Effector memory CD4-positive, alpha-beta T cell (primary cell): ENCODE measurements at places on chromosomes 5 and 9.

GRCh38 chr9:113428062-113428615, 17.6 kb downstream of the C9orf43 start:
- no peak for DNase-seq

GRCh38 chr5:10286162-10286861, 21.4 kb downstream of the CMBL start:
- DNase-seq = no peak

DNA sequence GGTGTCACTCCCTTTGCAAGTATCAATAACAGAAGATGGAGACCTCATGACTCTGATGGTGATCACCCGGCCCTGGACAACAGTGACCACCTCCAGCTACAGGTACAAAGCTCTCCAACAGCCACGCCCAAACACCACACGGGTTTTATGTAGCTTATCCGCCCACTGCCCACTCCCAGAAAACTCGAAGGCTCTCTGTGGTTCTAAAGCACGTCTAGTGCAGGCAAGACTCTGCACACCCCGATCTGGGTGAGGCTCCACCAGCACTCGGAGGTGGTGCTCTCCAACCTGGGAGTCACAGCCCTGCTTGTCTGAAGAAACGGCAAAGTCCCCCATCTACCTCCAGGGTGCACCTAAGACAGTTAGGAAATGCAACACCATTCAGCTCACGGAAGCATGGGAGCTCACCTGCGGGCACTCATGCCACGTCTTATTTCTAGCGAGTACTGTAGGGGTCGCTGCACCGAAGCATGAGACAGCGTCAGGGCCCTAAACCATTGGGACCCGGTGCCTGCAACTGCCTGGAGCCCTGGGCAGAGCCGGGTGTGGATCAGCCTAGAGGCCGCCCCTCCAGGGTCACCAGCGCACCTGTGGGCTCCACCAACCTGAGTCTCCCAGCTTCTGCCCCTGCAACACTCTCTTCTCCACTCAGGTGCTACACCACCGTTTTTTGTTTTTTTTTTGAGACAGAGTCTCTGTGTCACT, 58.1 kb upstream of the ZNF354A start:
- DNase-seq = no peak

DNA sequence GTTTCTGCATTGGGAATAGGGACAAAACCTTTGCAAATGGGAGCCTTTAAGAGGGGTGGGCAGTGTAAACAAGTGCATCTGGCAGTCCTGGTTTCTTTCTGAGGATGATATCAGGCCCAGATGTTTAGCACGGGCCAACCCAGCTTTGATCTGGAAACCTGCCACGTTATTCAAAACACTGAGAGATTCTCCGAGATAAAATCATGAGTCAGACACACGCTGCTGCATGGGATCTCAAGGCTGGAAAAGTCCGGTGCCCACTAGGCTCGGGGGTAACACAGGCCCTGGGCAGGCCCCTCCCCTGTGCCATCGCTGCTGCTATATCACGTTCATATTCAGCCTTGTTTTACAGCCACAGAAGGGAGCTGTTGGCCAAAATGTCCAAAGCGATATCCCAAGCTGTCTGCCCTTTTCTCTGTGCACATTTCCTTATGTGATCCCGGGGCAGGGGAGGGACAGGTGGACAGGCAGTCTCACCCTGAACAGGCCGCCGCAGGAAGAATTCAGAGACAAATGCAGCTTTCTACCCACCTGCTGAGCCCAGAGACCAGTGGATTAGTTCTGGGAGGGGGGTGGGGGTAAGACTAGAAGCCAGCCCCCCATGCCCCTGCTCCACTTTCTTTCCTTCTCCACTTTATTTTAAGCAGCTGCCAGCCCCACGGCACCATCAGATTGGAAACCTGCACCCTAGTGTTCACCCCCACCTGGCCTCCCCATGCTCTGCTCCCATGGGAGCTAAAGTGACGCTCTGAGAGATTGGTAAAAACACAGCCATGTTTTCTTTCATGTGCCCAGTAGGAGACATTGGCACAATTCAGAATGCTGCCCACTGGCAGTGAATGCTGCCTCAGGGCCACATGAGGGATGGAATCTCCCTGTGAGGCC, 63.1 kb downstream of the TMOD1 start:
- DNase-seq = no peak

DNA sequence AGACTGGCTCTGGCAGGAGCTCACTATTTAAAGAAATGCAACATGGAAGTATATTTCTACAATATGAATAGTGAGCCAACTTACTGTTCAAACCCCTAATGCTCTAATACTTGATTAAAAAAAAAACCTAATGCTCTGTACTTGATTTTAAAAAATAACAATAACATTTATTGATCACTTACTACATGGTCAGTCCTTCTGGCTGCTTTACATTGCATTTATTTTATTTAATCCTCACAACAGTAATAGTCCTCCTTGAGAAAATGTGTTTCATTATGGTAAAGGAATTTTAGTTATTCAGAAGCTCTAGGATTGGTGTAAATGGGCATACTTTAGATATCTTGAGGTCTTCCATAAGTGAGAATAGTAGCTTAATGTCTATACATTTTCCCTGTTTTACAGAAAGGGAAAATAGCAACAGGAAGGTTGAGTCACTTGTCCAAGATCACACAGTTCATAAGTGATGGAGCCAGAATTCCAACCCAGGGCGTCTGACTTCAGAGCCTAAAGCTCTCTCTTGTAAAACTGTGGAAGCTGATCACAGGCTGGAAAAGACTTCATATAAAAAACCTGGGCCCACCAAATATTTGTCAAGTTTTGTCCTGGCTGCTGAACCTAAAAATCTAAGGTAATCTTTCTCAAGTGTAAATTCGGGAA, 1.0 kb downstream of the STARD4 start:
- no peak for DNase-seq

DNA sequence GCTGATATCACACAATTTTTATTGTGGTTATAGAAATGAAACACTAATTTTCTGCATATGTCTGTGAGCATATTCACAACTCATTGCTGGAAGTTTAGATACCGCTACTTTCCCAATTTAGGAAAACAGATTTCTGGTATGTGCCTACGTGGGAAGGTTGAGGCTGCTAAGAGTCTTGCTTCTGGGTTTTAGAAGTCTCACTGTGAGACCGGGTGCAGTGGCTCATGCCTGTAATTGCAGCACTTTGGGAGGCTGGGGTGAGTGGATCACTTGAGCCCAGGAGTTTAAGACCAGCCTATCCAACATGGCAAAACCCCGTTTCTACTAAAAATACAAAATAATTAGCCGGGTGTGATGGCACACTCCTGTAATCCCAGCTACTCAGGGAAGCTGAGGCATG, 39.6 kb downstream of the UBAP1 start:
- DNase-seq = no peak

DNA sequence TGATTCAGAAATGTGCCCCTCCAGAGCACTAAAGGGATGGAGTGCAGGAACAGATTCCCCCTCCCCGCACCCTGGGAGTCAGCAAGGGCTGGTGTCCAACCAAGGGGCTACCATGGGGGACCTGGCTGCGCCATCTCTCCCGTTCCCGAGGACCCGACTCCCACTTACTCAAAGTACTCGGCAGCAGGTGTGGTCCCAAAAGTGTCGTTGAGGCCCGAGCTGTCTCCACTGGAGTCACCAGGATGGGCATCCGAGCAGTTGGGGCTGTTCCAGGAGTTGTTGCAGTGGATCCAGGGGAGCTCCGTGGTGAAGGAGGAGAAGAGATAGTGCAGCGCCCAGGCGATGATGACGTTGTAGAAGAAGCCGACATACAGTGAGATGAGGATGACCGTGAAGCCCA, 12.9 kb downstream of the SLC6A3 start:
- no peak for DNase-seq

GRCh38 chr5:995318-995717, 13.3 kb upstream of the NKD2 start:
- DNase-seq = no peak

DNA sequence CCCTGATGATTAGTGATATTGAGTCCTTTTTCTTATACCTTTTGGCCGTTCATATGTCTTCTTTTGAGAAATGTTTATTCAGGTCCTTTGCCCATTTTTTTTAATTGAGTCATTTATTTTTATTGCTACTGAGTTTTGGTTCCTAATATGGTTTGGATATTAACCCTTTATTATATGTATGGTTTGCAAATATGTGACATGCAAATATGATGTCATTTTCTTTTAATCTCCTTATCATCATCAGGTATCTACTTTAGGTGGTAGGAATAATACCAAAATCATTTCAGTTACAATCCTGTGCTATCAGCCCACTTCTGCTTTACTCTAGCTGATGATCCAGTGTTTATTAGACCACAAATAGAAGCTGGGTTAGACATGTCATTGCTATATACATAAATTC, 102.3 kb upstream of the TRPC7 start:
- DNase-seq = no peak

DNA sequence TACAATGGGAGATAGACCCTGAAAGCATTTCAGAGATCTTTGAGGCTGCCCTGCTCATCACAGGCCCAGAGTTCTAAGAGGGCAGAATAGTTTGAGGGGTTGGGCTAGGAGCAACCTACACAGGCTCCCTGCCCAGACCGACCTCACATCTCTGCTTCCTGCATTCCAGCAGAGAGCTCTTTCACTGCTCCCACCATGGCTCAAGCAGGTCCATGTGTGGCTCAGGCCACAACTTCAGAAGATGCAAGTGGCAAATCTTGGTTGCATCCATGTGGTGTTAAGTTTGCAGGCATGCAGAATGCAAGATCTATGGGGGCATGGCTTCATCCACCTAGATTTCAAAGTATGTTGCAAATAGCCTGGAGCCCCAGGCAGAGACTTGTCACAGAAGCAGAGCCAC, 39.0 kb downstream of the GDA start:
- DNase-seq = no peak

GRCh38 chr5:33049842-33050241, 338.7 kb downstream of the NPR3 start:
- DNase-seq = no peak

- no peak for DNase-seq
Observed at GRCh38 chr5:60803712-60804111, 40.4 kb downstream of the ELOVL7 start.

DNA sequence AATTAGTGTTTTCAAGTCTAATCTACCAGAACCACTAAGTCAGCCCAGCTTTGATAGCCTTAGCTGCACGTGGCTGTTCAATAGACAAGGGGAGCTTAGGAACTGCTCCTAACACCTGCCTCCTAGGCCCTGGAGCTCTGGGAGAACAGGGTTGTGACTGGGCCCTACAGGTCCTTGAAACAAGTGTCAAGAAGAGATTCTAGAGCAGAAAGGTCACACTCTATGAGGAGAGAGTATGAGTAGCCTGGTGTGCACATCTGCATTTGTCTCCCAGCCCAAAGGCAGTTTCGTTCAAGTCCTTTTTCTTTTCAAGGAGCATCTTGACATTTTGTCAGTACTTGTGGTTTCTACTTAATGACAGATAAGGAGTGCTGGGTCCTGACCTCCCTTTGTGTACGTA, 206.1 kb downstream of the PRELID2 start:
- no peak for DNase-seq

DNA sequence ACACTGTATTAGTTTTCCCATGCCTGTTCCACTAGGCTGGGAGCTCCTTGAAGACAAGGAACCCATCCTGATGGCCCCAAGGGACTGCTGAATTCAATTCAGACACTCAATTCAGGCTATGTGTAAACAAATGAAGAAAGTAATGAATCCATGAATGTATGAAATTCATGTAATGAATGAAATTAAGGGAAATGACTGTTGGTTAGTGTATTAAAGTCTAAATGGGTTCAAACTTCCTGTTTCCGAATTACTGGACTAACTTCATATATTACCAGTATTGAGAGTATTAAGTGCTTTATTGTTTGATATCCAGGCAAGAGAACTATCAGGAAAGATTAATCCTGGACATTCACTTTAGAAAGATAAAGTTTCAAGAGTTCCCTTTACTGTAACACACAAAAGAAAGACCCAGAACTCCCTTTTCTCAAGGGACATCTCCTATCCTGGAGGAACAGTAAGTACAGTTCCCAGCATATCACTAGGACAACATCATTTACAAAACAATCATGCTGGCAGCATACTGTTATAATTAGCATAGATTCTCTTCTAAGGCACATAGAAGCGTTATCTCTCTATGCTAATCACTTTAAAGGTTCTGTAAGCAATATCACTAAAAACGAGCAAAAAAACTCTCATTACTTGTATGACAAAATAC, 28.5 kb upstream of the IFNK start:
- no peak for DNase-seq

DNA sequence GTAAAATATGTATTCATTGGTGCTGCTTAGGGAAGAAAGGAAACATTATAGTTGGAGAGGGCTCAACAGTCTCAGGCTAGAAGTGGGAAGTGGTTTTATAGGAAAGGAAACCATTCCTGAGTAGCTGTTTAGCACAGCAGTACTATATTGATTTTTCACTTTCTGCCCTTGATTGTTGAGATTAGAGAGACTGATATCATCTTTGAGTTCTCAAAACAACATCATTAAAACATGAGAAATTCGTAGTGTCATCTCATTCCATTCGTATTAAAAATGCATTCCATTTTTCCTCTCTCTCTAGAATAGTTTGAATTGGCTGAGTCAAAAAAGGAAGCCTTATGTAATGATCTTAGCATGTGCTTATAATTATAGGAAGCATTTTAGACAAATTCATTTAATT, 14.1 kb downstream of the POLR3G start:
- no peak for DNase-seq

- no peak for DNase-seq
Observed at GRCh38 chr5:82570-82969, 9.4 kb upstream of the PLEKHG4B start.

- no peak for DNase-seq
Observed at GRCh38 chr9:4970970-4971641, 14.0 kb upstream of the JAK2 start.

DNA sequence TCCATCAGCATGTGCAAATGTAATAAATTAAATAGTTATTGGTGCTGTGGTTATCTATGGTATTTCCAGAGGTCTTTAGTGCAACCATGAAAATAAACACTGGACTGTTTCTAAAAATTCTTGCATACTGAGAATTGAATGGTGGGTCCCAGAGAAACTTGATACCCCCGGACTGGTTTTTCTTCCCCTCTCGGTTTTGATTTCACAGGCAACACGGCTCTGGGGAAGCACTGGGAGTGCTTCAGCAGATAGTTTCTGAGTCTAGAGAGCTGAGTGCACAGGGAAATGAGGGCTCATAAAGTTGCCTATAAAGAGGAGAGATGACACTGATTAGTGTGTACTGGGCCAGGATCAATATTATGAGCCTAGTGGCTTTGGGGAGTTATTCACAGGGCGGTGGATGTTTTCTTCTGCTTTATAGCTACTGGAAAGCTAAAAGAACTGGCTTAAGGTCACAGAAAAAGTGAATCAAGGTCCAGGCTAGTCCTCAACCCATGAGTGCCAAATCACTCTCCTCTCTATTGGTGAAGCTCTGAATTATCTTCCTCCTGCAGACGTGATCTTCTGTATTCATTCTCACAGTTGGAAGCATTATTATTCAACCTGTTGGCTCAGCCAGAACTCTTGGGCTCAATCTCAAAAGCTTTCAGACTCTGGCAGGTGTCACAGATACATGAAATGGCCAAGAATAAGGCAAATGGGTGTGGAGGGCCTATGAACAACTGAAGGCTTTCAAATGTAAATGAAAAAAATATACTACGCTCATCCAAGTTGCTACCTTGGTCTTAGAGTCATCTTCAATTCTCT, 170.2 kb upstream of the HMHB1 start:
- no peak for DNase-seq
